Activated CD8-positive, alpha-beta memory T cell treated with anti-CD3 and anti-CD28 coated beads, Interleukin-2, amount 10 ng/mL, durations not matched to agents 7 days and 5 days (primary cell): ENCODE measurements at places on chromosomes 2 and 18. TPM values are rescaled to one million over a fixed set of nuclear protein-coding genes. Genes with fewer than 3 reads are reported as not detected.
A peak's percentile ranks its signal among the peaks of the same experiment; 100 is the strongest.

- H3K36me3 ChIP-seq = peaks cover 2% of the 10 kb centered on the region
- H3K4me1 ChIP-seq = peaks cover 44% of the 10 kb centered on the region
- peak; percentile 74 for DNase-seq
- H3K4me3 ChIP-seq = peak overlapping the region; percentile 87
Observed at GRCh38 chr2:38376346-38377049, 575 bp downstream of the ATL2 start.

- H3K4me1 ChIP-seq = peaks cover 6% of the 10 kb centered on the region
- H3K27ac ChIP-seq = no peak overlapping the region
- no peak overlapping the region for H3K4me3 ChIP-seq
- H3K36me3 ChIP-seq = no peaks in the 10 kb centered on the region
- no peak for DNase-seq
- no peaks in the 10 kb centered on the region for H3K27me3 ChIP-seq
Observed at GRCh38 chr2:167843217-167843616, 404.2 kb downstream of the STK39 start.

CIDEA gene
- total RNA-seq = not detected

GRCh38 chr18:12924616-12925015 is 23.2 kb upstream of the SEH1L start:
- no peak overlapping the region for H3K4me3 ChIP-seq
- no peak overlapping the region for H3K27ac ChIP-seq
- H3K27me3 ChIP-seq = peaks cover 18% of the 10 kb centered on the region
- peaks cover 11% of the 10 kb centered on the region for H3K4me1 ChIP-seq
- no peaks in the 10 kb centered on the region for H3K36me3 ChIP-seq

- no peaks in the 10 kb centered on the region for H3K27me3 ChIP-seq
Observed at GRCh38 chr2:5735521-5735861, 43.3 kb downstream of the SOX11 start.

DNA sequence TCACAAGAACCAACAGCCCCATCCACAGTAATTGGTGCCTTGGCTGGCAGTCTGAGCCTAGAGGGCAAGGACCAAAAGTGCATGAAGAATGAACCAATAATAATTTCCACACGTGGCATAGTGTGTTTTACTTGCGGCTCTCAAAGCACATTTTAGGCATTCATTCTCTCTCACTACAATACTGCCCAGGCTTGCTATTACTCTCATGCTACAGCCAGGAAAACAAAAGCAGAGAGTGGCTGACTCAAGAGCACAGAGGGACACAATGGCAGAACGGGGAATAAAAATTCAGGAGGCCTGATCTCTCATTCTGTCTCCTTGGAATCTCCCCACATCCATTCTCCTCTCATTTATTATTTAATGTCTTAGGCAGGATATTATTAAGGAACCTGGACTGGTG is 57.0 kb upstream of the NOL4 start:
- H3K27ac ChIP-seq = no peak overlapping the region
- H3K36me3 ChIP-seq = no peaks in the 10 kb centered on the region
- DNase-seq = no peak

- H3K36me3 ChIP-seq = no peaks in the 10 kb centered on the region
- H3K4me3 ChIP-seq = no peak overlapping the region
- H3K27me3 ChIP-seq = no peaks in the 10 kb centered on the region
- DNase-seq = no peak
- no peaks in the 10 kb centered on the region for H3K4me1 ChIP-seq
Observed at GRCh38 chr2:142165790-142166189, 35.0 kb upstream of the LRP1B start.

GRCh38 chr18:51686590-51686989 is 489.1 kb upstream of the MEX3C start:
- DNase-seq = no peak
- H3K36me3 ChIP-seq = no peaks in the 10 kb centered on the region
- H3K4me3 ChIP-seq = no peak overlapping the region
- H3K27me3 ChIP-seq = no peaks in the 10 kb centered on the region
- no peaks in the 10 kb centered on the region for H3K4me1 ChIP-seq

DNA sequence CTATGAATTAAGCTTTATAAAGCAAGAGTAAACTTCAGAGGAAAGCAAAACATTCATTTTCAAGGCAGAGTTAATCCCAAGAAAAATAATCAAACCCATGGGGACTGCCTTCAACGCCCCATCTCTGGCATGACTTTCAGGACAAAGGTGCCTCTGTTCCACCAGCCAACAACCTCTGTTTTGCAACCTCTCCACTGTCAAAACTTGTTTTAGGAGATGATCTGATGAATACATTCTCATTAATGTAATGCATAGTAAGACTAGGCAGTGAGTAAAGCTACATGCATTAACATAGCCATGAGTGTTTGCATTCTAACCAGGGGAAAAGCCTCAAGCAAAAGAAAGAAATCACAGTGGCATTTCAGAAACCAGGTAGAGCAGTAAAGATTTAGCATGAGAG is 357.0 kb downstream of the FBXO15 start:
- no peaks in the 10 kb centered on the region for H3K36me3 ChIP-seq
- DNase-seq = no peak
- no peak overlapping the region for H3K27ac ChIP-seq
- no peaks in the 10 kb centered on the region for H3K4me1 ChIP-seq
- no peak overlapping the region for H3K4me3 ChIP-seq

GRCh38 chr2:28821295-28821958 is 10.8 kb downstream of the SPDYA start:
- H3K27ac ChIP-seq = no peak overlapping the region
- H3K4me3 ChIP-seq = no peak overlapping the region
- no peaks in the 10 kb centered on the region for H3K27me3 ChIP-seq
- peak; percentile 71 for DNase-seq
- H3K36me3 ChIP-seq = no peaks in the 10 kb centered on the region
- H3K4me1 ChIP-seq = peaks cover 10% of the 10 kb centered on the region

GRCh38 chr2:224359569-224359968 is 42.3 kb downstream of the FAM124B start:
- H3K4me1 ChIP-seq = no peaks in the 10 kb centered on the region
- H3K27me3 ChIP-seq = peaks cover 4% of the 10 kb centered on the region
- no peak for DNase-seq

PELI1 gene
- 39.0 TPM for total RNA-seq

DNA sequence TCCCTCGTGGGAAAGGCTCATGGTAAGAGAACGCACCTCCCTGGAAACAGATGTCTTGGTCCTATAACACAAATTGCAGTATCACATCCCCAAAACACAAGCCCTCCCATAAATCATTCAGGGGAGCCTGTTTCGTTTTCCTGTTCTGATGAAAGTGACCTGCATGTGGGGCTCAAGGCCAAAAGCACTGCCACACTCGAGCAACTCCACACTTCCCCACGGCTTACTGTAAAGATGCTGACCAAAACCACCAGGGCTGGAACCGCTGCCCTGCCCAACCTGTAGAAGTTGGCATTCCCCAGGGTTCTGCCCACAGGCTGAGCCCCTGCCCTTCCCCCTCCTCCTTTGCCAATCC is 139.7 kb downstream of the BCL11A start:
- peaks cover 14% of the 10 kb centered on the region for H3K27me3 ChIP-seq
- H3K4me1 ChIP-seq = no peaks in the 10 kb centered on the region
- DNase-seq = no peak
- no peaks in the 10 kb centered on the region for H3K36me3 ChIP-seq
- H3K27ac ChIP-seq = no peak overlapping the region

KCNS3 gene
- not detected for total RNA-seq

DNA sequence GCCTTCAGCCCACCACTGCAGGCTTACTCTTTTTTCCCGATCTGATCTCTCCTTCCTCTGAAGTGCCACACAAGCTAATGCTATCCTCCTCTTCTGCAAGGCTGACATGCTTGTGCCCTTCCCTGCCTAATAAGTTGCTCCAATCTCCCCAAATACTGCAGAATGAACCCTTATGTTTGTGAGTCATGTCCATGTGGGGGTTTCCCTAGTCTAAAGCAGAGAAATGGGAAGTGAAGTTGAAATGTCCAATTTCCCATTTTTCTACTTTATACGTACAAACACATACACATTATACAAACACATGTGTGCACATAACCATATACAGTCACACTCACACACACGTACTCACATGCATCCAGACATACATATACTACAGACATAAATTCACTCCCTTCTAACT is 288.1 kb upstream of the CELF4 start:
- no peaks in the 10 kb centered on the region for H3K4me1 ChIP-seq
- no peaks in the 10 kb centered on the region for H3K36me3 ChIP-seq
- H3K27me3 ChIP-seq = no peaks in the 10 kb centered on the region
- no peak overlapping the region for H3K27ac ChIP-seq

GRCh38 chr2:142693171-142693950 is 184.1 kb upstream of the KYNU start:
- H3K4me3 ChIP-seq = no peak overlapping the region
- DNase-seq = no peak
- H3K4me1 ChIP-seq = no peaks in the 10 kb centered on the region

GRCh38 chr2:147684903-147685302 is 159.9 kb upstream of the ACVR2A start:
- H3K27ac ChIP-seq = no peak overlapping the region
- no peaks in the 10 kb centered on the region for H3K4me1 ChIP-seq
- DNase-seq = no peak
- no peaks in the 10 kb centered on the region for H3K27me3 ChIP-seq

GRCh38 chr2:10292033-10292432 is 10.7 kb upstream of the HPCAL1 start:
- H3K4me3 ChIP-seq = no peak overlapping the region
- no peak for DNase-seq
- H3K27ac ChIP-seq = no peak overlapping the region
- H3K4me1 ChIP-seq = no peaks in the 10 kb centered on the region

DNA sequence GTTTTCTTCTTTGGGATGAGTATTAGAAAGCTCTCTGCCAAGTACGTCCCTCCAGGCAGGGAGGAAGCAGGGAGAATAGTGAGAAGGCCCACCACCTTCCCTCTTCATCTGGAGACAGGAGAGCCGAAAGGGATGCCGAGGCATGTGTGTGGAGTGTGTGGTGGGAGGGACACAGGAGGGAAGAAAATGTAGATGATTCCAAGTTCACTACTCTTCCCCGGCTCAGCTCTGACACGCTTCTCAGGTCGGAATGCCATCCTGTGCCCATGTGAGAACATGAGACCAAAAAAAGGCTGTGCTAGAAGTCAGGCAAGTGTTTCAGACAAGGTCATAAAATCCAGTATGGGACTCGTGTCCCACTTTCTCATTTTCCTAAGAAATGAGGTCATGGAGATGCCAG is 47.4 kb downstream of the GYPC start:
- peaks cover 4% of the 10 kb centered on the region for H3K36me3 ChIP-seq
- no peaks in the 10 kb centered on the region for H3K27me3 ChIP-seq

GRCh38 chr2:226611944-226612318 is 187.7 kb downstream of the IRS1 start:
- no peak for DNase-seq
- H3K4me1 ChIP-seq = peaks cover 13% of the 10 kb centered on the region
- H3K4me3 ChIP-seq = no peak overlapping the region
- no peak overlapping the region for H3K27ac ChIP-seq
- H3K36me3 ChIP-seq = peaks cover 4% of the 10 kb centered on the region
- H3K27me3 ChIP-seq = peaks cover 10% of the 10 kb centered on the region

DNA sequence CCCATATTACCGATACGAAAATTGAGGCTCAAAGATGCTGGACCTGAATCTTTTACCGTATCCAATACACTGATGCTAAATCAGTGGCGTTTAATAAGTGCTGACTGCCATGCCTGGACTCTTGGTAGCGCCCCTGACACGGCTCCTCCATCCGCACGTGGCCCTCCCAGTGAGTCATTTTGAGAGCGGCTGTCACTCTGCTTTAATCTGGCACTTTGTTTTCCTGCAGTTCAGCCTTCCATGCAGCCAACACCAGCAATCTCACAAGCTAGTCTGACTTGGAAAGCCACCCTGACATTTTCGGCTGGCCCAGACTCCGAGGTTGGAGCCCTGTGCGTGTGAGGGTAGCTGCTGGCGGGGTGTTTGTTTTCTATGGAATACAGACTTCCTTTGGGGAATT is 155.1 kb upstream of the LMAN1 start:
- DNase-seq = no peak
- no peak overlapping the region for H3K4me3 ChIP-seq
- no peak overlapping the region for H3K27ac ChIP-seq
- no peaks in the 10 kb centered on the region for H3K4me1 ChIP-seq

GRCh38 chr2:61426267-61426897 is 44.5 kb downstream of the USP34 start:
- DNase-seq = peak; percentile 77
- H3K27me3 ChIP-seq = no peaks in the 10 kb centered on the region
- H3K27ac ChIP-seq = peak overlapping the region; percentile 65
- peaks cover 3% of the 10 kb centered on the region for H3K36me3 ChIP-seq
- no peak overlapping the region for H3K4me3 ChIP-seq
- H3K4me1 ChIP-seq = peaks cover 43% of the 10 kb centered on the region

DNA sequence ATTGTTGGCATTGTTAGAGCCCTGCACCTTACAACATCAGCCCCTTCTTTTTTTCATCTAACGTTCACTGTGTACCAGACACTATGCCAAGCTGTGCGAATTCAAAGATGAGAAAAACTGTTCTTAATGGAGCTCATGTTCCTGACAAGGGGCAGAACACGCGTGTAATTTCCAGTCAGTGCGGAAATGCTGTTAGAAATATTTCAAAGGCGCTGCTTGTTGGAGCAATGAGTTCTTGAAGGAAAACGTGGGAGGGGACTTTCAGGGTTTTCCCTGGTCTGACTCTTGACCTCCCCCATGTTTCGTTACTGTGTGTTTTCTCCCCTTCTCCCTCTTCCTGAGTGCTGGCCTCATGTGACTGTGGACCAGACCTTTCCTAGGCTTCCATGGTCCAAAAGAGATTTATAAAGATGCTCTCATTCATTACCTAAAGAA is 1.5 kb downstream of the MTHFD2 start:
- H3K27me3 ChIP-seq = no peaks in the 10 kb centered on the region
- no peak for DNase-seq
- peak overlapping the region; percentile 100 for H3K27ac ChIP-seq
- H3K4me1 ChIP-seq = peaks cover 56% of the 10 kb centered on the region
- H3K4me3 ChIP-seq = peak overlapping the region; percentile 96
- peaks cover 40% of the 10 kb centered on the region for H3K36me3 ChIP-seq

GRCh38 chr2:60486551-60486950 is 66.9 kb downstream of the BCL11A start:
- no peaks in the 10 kb centered on the region for H3K4me1 ChIP-seq
- no peaks in the 10 kb centered on the region for H3K36me3 ChIP-seq
- no peak overlapping the region for H3K4me3 ChIP-seq

DNA sequence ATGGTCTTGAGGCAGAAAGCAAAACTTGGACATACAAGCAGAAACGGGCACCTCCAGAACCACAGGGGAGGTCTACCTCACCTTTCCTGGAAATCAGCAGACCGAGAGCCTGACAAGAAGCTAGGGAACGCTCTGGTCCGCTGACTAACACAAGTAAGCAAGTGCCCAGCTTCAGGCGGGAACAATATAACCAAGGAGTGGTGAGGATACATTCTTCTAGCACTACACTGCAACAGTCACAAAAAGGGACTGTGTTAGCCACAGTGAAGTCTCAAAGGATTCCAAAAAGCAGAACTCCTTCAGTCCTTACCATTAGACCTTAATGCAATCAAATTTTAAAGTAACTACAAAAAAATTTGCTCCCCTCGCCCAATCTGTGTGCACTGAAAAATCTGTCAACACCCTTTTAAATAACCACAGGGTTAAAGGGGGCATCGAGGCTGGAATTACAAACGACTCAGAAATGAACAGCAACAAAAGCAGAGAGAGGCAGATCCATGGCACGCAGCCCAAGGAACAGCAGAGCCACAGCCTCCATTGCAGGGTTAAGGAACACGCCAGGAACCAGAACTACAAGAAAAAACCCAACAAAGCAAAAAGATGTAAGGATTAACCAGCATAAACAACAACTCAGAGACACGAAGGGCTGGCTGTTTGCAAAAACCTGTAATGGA is 7.1 kb downstream of the THAP4 start:
- H3K27me3 ChIP-seq = no peaks in the 10 kb centered on the region
- no peak for DNase-seq
- H3K4me1 ChIP-seq = peaks cover 9% of the 10 kb centered on the region
- no peak overlapping the region for H3K27ac ChIP-seq
- no peak overlapping the region for H3K4me3 ChIP-seq

EGR4 gene
- total RNA-seq = 0.15 TPM

- H3K27me3 ChIP-seq = peaks cover 44% of the 10 kb centered on the region
- H3K4me1 ChIP-seq = peaks cover 5% of the 10 kb centered on the region
- no peaks in the 10 kb centered on the region for H3K36me3 ChIP-seq
- H3K4me3 ChIP-seq = no peak within 1 kb of the TSS
Observed at GRCh38 chr2:55923091-55923981, at the start of gene EFEMP1. EFEMP1 (minus strand) TSS chr2:55923782; CDS start chr2:55922440, 1,342 bp downstream.
